ENCODE measurements at places on chromosomes 7 and 10.

DNA sequence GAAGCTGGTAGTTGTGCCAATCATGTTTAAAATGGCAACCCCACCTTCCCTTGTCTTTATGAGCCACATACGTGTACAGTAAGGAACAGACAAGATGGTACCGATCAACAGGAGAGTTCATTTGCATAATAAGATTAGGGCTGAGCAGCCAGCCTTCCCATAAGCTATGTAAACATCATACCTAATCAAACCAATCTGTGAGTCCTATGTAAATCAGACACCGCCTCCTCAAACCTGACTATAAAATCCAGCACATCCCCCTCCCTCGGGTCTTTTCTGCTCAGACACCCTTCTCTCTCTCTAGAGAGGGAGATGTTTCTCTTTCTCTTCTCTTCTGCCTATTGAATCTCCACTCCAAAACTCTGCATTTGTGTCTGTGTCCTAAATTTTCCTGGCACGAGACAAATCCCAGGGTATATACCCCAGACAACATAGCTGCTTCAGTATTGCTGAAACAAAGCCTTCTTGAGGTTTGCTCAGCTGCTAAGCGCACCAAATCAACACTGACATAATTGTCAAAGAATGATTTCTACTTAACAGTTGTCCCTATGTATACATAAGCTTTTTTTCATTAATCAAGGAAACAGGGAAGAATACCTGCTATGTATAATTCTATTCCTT is 279.2 kb downstream of the THSD7A start:
- DNase-seq: no peak

GRCh38 chr7:77759294-77759889 is 38.8 kb downstream of the TMEM60 start:
- peak; percentile 69 for DNase-seq

DNA sequence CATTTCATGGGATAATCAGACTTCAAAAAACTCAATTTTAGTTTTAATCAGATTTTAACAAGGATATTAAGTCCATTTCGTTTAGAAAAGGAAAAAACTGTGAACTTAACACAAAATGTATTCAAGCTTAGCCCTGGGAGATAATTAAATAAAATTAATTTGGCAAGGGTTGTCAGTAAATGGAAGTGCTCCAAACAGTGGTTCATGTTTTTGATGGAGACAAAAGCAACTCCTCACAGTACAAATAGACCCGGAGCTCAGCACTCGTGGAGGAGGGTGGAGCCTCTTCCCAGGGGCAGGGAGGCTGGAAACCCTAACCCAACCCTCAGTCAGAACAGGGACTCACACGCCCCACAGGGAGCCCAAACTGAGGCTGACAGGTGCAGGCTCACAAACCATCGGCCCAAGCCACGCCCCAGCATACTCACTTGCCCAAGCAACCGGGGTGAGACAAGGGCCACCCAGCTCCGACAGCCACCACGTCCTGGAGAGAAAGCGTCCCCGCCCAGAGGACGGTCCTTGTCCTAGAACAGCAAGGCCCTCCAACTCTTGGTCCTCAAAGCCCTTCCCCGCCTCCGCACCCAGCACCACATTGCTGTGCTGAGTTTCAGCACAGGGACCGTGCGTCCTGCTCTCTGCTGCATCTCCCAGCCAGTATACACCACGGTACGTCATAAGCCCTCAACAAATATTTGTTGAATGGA is 39.8 kb downstream of the MAD1L1 start:
- no peak for DNase-seq

DNA sequence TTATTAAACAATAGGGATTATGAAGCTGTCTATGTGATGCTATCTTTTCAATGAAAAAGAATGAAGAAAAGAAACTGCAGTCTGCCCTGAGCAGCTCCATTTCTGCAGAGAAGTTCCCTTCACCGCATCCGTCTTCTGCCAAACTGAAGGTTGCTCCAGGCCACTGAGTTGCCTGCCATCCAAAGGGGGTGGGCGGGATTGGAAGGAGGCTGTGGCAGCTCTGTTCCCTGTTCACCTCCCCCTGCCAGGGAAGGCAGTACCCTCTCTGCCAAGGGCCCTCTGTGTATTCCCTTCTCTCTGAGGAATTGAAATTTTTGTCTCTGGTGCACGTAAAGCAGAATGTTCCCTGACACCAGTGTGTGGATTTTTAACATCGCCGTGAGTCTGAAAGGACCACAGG is 243.1 kb upstream of the GHITM start:
- no peak for DNase-seq

GRCh38 chr10:33145451-33146188 is 187.6 kb upstream of the ITGB1 start:
- no peak for DNase-seq

- no peak for DNase-seq
Observed at GRCh38 chr10:79424221-79425073, 21.0 kb downstream of the ZCCHC24 start.

GRCh38 chr7:141700296-141700847 is 1.6 kb downstream of the DENND11 start:
- DNase-seq: no peak

GRCh38 chr10:125848371-125848770 is 25.0 kb downstream of the BCCIP start:
- DNase-seq: no peak

GRCh38 chr7:151885202-151885580 is 8.3 kb upstream of the PRKAG2 start:
- DNase-seq: no peak

DNA sequence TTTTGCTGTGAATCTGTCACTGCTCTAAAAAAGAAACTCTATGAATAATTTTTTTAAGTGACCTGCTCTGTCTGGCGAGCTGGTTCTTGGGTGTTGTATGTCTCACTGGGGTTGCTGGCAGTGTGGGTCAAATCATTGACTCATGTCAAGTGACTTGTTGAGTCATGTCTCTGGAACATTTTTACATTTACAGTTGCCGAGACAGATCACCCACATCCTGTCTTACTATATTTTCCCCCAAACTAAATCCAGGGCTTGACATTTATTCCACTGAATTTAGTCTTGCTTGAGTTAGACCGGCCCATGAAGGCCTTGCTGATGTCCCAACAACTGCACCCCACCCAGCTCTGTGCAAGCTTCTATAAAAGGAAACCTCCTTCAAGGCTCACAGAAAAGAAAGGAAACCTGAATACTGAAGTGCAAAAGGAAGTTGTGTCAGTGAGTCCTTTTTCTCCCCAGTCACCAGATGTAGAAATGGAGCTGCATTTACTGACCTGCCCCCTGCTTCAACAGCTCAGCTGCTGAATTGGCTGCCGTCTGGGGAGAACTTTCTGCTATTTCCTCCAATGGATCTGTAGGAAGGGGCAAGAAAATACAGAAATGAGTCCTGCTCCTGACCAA is 290.3 kb downstream of the TNS3 start:
- DNase-seq: peak; percentile 59

- DNase-seq: no peak
Observed at GRCh38 chr10:49552277-49552676, 13.4 kb upstream of the ERCC6 start.

DNA sequence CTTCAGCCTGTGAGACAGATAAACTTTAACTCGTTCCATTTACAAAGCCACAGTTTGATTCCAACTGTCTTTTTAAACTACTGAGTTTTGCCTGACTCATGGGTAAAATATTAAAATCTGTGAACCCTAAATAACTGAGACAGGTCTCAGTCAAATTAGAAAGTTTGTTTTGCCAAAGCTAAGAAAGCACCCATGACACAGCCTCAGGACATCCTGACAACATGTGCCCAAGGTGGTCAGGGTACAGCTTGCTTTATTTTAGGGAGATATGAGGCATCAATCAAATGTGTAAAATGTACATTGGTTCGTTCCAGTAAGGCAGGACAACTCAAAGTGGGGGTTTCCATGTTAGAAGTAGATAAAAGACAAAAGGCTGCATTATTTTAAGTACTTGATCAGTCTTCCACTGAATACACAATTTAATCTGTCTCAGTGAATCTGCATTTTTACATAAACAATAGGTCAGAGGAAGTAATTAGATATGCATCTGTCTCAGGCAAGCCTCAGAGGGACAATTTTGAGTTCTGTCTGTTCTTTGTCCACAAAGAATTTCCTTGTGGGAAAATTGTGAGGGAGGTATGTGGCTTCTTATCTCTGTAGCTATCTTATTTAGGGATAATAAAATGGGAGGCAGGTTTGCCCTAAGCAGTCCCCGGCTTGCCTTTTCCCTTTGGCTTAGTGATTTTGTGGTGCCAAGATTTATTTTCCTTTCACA is 11.0 kb upstream of the PIP start:
- no peak for DNase-seq

DNA sequence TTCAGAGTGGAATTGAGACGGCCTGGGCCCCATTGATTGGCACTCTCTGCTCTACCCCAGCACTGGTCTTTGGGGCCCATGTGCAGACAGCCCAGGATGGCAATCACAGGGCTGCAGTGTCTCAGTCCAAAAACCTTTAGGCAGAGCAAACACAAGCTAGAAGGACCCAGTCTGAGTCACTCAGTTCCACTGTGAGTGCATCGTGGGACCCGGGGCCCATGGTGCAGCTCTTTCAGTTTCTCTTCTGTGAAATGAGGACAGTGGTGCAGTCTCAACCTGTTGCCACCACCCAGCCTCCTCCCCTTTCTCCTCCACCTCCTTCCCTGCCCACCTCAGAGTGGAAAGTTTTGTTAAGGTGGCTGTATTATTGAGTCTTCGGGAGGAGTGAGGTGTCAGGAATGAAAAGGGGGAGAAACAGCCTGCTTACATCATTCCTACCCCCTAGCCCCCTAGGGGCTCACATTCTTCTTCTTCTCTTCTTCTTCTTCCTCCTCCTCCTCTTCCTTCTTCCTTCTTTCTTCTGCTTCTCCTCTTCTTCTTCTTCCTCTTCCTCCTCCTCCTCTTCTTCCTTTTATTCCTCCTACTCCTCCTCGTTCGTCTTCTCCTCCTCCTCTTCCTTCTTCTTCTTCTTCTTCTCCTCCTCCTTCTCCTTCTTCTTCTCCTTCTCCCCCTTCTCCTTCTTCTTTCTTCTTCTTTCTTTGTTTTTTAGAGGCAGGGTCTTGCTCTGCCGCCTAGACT is 19.5 kb upstream of the CARD11 start:
- no peak for DNase-seq

- no peak for DNase-seq
Observed at GRCh38 chr7:111140091-111140865, 49.4 kb downstream of the LRRN3 start.

DNA sequence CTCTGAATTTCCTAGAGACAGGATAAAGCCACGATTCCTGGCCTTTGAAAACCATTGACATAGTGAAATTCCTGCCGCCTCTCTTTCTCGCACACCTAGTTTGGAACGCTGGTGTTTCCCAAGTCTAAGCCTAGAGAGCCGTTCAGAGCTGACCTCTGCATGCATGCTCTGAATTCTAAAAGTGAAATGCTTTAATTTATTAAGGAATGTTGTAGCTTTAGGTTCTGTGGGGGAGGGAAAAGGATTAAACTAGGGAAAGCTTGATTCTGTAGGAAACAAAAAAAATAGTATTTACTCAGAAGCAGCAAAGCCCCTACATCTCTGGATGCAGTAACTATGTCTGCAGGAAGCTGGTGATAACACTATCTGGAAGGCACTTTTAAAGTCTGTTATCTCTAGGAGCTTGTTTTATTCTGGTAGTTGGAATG is 27.3 kb downstream of the PFKP start:
- no peak for DNase-seq

DNA sequence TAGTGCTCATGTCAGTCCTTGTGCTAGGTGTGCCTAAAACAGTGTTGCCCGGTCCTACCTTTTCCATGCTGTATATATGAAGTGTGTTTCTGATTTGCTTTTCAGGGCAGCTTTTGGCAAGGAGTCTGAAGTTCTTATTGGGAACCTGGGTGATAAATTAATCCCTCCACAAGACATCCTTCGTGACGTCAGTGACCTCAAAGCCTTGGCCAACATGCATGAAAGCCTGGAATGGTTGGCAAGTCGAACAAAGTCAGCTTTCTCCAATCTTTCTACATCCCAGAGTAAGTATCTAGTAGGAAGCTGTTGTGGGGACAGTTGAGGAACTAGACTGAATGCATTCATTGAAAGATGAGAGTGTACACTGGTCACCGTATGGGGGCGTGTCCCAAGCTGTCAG is 189.4 kb upstream of the LRGUK start:
- peak; percentile 13 for DNase-seq

- no peak for DNase-seq
Observed at GRCh38 chr10:69630651-69631400, 779 bp downstream of the FAM241B start.

DNA sequence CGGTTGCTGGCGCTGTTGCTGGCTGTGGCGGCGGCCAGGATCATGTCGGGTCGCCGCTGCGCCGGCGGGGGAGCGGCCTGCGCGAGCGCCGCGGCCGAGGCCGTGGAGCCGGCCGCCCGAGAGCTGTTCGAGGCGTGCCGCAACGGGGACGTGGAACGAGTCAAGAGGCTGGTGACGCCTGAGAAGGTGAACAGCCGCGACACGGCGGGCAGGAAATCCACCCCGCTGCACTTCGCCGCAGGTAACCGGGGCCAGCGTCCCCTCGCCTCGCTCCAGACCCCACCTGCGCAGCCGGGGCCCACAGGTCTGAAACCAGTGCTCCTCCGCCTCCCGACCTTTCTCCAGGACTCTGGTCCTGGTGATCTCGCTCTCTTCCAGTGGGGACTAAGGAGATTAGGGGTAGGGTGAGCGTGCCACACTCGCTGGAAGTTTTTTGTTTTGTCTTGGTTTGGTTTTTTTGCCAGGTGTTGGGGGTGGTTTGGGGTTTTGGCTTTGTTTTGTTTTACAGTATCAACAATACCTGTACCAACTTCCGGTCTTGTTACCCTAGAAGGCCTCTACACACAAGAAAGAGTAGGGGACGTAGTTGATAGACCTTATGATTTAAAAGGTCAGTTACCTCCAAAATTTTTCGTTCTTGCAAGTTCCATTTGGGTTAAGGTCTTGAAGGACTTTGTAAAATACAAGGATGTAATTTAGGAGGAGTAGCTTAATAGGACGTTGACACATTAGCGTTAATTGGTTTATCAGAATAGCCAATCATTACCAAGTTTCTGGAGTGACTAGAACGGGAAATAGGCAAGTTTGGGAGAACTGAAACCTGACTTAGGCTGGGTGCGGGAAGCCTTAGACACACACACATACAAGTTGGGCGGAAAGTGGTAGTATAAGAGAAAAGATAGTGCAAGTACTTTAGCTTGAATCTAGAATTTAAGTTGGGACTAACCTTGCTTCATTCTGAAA is 704 bp downstream of the TNKS2 start:
- peak; percentile 33 for DNase-seq

- DNase-seq: no peak
Observed at GRCh38 chr7:106119719-106120118, 7.6 kb upstream of the SYPL1 start.

GRCh38 chr10:52459097-52459496 is 145.0 kb downstream of the DKK1 start:
- DNase-seq: no peak

GRCh38 chr7:144594580-144594979 is 191.1 kb upstream of the NOBOX start:
- DNase-seq: no peak

- DNase-seq: no peak
Observed at GRCh38 chr10:129760003-129760315, 204.1 kb downstream of the EBF3 start.
